Stimulated activated CD4-positive, alpha-beta T cell treated with anti-CD3 and anti-CD28 coated beads, Interleukin-4, amount 100 ng/mL, for 1 hour (primary cell): ENCODE measurements at places on chromosomes 12 and 14.

- DNase-seq = no peak
These were observed 16.5 kb downstream of the SEL1L start for GRCh38 chr14:81516986-81517797.

DNA sequence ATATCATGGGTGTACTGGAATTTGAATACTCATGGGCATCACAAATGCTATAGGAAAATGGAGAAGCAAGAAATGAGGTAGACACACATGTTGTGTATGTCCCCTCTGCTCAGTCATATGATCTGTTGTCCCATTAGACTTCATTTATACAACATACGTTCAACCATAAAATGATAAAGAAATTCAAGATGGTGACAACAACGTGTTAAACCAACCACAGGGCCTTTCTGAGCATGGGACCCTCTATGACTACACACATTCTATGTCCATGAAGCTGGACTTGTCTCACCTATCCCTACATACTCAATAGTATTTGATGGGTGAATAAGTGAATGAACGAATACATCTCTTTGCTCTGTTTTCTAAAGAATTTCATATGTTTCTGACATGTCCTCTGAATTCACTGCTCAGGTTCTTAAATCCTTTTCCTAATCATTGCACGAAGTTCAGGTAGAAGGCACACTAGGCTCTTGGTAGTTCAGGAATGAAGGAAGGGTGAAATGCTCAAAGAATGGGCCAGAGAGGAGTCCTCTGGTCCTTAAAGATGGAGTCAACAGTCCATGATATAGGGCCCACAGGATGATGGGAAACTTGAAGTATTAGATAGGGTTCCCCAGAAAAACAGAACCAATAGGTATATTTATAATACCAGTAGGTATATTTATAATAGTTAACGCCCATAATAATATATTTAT lies 105.7 kb upstream of the PPM1H start:
- no peak for DNase-seq

DNA sequence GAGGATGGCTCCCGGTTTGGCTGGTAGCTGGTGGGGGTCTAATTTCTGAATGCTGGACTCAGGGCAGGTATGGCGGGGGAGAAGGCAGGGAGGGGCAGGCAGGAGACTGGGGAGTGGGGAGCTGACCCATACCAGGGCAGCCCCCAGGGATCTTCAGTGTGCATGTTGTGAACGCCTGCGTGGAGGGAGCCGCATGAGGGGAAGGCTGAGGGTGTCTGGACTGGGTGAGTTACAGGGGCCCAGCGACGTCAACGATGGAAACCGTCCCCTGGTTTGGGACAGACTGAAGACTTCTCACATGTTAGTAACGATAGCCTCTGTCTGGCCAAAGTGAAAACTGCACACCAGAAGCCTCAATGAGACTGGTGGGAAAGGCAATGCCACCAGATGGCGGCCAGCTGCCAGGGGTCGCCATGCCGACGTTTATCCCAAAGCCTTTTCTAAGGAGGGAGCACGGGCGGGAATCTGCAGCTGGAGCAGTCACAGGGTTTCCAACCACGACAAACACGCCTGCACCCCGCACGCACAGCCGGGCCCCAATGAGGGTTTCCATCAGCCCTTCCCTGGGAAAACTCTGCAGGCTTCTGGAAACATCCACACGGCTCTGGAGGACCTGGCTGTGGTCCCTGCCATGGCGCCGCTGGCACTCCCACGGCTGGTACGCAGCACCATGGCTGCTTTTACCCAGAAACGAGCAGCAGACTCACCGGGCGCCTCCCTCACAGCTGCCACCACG lies 14.0 kb downstream of the PGAM5 start:
- DNase-seq = no peak

DNA sequence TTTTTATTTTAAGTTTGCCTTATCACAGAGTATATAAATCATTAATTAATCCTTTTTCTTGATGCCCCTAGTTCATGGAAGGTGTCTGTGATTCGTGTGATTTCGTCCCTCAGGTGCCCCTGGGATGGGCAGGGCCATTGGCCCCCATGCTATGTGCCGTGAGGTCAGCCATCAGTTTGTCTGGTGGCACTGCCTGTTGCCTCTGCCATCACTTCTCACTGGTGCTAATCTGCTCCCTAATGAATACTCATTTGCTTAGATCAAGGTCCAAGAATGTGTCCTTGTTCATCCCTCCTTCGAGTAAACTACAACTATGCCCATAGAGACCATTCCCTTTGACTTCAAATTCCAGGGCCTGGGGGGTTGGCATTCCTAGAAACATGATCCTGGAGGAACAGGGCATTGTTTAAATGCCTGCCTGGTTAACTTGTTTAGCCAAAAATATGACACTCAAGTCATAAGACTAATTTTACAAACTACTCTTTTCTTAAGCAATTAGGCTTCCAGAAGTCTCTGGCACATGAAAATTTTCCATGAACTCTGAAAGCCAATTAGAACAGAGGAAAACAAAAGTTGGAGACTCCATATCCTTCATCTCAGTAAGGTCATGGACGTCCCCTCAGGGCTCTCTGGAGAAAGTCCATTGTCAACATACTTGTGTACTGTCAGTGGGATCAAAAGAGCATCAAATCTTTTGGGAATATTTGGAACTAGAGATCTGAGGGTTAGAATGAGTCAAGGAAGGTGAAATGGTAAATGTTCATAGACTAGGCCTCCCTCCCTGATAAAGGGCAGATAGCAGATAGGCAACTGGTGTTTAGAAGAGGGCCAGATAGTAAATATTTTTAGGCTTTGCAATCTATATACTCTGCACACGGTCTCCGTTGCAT lies 90.9 kb upstream of the PLXNC1 start:
- no peak for DNase-seq

DNA sequence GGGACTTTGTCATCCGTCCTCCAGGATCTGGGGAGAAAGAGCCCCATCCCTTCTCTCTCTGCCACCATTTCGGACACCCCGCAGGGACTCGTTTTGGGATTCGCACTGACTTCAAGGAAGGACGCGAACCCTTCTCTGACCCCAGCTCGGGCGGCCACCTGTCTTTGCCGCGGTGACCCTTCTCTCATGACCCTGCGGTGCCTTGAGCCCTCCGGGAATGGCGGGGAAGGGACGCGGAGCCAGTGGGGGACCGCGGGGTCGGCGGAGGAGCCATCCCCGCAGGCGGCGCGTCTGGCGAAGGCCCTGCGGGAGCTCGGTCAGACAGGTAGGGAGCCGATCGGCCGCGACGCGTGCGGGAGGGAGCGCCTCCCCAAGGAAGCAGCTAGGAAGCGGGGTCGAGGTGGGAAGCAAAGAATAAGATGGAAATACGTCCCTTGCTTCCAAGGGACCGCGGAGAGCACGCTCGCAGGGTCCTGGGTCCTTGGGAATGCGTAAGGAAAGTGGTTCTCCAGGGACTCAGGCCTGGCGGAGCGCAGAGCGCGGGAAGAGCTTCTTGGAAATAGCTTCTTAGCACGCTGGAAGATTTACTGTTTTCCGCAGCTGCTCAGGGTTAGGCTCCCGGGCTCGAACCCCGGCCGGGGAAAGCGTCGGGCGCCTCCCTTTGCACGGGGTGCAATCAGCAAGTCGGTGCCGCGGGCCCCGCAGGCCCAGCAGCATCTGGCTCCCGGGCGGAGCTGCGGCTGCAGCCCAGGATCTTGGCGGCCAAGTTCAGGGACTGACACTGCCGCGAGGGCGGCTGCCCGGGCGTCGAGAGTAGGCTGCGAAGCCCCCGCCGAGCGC lies 457 bp downstream of the SOCS2 start:
- DNase-seq = peak; percentile 16

DNA sequence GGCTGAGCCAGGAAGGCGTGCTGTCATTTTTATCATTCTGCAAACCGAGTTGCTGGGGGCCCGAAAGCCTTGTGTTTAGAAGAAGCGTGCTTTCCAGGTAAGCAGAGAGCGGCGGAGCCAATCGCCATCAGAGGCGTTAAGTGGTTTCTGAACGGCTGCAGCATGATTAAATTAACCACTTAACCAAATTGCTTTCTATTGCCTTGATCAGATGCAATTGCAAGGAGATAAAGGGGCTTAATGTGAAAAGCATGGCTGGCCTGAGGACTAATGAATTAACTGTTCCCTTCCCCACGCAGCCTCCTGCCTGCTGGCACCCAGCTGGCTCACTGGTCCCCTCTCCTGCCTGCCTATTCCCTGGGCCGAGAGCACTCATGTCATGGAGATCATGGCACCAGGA lies 36.6 kb upstream of the CHGA start:
- no peak for DNase-seq

GRCh38 chr12:40502322-40502721 lies 189.9 kb upstream of the CNTN1 start:
- DNase-seq = no peak

DNA sequence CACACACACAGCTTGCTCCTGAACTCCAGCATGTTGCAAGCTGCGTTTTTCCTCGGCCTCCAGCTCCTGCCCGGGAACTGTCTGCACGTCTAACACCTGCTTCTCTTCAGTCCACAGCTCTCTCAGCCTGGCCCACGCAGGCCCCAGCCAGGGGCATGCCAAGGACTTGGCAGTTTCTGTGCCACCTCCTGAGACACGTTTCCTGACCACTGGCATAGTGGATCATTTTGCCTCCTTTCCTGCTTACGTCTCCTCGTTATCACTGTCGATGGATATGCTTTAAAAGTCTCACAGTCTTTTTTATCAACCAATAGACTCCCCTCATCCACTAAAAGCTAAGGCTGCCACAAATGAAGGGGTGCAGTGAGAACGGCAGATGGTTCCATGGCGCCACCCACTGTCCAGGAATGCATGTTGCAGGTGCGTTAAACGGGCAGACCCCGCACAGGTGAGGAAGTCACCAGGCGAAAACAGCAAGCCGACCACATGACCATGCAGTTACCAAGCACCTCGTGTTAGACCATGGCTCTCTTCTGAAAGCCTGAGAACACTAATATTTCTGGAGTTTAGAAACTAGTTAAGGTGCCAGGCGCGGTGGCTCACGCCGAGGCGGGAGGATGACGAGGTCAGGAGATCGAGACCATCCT lies 14.7 kb upstream of the TEAD4 start:
- peak; percentile 53 for DNase-seq

- no peak for DNase-seq
These were observed 7.9 kb upstream of the PWP1 start for GRCh38 chr12:107677671-107678070.

- DNase-seq = no peak
These were observed 119.5 kb downstream of the PLEKHA5 start for GRCh38 chr12:19248929-19249602.
